ENCODE measurements at places on chromosomes 7 and 10. TPM values are rescaled to one million over a fixed set of nuclear protein-coding genes. Genes with fewer than 3 reads are reported as not detected.

MRLN gene
- polyA plus RNA-seq = not detected

LIPM gene
- polyA plus RNA-seq = not detected

ZNF37A gene
- 3.5 TPM for polyA plus RNA-seq

OR2A12 gene
- polyA plus RNA-seq = not detected

- peak; percentile 85 for DNase-seq
Measured at GRCh38 chr7:155003376-155004214, 671 bp upstream of the PAXIP1 start.

GRCh38 chr7:2175514-2175913, 57.2 kb downstream of the MAD1L1 start:
- DNase-seq = no peak

DNA sequence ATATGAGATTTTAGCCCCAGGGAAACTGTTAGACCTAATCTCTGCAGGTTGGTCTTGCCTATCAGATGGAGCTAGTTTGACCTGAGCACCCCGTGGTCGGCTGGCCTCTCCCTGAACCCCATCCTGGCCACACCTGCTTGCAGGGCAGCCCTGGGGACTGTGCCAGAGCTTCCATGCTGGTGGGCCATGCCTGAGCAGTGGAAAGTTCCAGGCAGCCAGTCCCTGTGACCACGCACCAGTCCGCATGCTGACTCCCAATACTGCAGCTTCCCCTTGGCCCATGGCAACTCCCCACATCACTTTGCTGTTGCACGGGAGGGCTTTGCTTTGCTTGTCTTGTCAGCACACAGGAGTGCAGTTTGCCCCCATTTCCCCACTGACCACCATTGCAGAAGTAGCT, 427.8 kb upstream of the SEMA3D start:
- no peak for DNase-seq

DNA sequence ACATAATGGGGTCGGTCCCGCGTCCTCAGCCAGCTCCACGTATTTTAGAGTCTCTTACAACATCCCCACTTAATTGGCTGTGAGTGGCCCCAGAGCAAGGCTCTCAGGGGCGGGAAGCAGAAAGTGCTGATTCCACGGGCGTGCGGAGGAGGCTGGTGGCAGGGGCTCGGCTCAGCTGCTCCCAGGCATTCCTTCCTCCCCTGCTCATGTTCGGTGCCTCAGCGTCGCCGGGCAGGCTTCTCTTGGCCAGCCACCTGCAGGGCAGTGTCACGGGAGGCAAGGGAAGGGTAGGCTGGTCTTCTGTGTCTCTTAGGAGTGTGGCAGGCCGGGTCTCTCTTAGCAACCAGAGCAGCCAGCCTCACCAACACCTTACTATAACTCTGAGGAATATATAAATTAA, 33.8 kb downstream of the IL15RA start:
- DNase-seq = no peak

- no peak for DNase-seq
Measured at GRCh38 chr10:48649349-48649944, 35.2 kb upstream of the WDFY4 start.

- no peak for DNase-seq
Measured at GRCh38 chr7:82164813-82165212, 278.8 kb downstream of the CACNA2D1 start.

DNA sequence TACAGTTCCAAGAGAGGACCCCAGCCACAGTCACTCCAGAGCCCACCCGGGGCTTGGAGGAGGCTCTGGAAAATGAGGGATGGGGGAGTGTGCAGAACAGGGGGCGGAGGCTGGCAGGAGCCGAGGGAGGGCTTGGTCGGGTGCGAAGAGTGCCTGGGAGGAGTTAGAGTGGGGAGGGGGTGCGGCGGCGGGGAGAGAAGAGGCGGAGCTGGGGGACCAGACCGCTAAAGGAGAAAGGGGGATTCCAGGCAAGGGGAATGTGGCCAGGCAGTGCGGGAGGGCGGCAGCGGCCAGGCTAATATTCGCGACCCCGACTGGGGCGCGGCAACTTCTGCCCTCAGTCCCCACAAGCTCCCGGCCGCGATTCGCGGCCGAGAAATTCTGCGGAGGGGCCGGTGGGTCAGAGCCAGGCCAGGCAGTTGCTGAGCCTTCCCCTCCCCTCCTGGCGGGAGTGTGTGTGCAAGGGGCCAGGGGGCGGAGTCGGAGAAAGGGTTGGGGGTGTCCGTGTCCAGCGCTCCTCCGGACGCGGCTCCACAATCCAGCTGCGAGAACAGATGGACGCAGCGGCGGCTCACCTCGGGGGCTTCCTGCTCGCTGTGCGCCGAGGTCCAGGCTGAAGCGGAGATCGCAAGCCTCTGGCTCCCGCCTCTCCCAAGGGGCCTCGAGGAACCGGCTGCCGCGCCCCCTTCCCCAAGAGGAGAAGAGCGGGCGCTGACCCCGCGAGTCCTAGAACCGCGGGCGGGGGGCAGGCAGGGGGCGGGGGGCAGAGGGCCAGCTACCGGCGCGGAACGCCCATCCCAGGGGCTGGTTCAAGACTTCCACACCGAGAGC, 612 bp upstream of the SLC18A3 start:
- DNase-seq = no peak

GRCh38 chr7:107661081-107661864, 645 bp downstream of the SLC26A4 start:
- peak; percentile 39 for DNase-seq
